ENCODE measurements at places on chromosomes 3 and 15.

DNA sequence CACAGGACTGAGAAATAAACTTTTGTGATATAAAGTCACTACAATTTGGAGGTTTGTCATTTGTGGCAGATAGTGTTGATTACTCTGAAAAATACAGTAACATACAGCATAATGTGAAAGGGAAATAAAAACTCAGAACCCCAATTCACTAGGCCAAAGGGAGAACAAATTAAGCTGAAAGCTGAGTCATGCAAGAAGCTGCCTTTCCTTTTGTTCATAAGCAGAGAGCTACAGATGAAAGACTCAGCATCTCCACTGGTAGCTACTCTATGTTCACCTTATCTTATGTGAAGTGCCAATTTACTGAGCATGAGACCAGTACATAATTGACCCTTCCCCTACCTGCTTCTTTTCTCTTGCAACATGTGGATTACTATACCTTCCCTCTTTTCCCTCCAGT lies 19.3 kb upstream of the SLTM start:
- DNase-seq: no peak

GRCh38 chr3:20935791-20936190 lies 749.8 kb upstream of the SGO1 start:
- DNase-seq: no peak

- DNase-seq: no peak
These were observed 231.6 kb upstream of the UBE2E2 start for GRCh38 chr3:22971497-22971896.

DNA sequence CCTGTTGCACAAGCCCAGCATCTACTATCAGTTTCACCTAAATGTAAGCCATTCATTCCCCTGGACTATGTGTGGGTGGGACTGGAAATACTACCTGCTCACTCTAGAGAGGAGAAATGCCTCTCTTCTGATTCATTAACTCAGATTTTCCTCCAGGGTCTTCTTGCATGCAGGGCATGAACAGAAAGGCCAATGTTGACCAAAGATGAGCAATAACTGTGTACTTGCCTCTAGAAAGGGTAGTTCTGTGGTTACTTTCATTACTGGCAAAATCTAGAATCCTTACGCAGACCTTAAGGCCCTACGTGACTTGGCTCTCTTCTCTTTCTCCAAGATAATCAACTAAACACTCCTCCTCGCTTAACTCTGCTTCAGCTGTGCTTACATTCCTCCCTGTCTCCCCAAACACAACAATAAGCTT lies 81.4 kb upstream of the PSMD6 start:
- no peak for DNase-seq

GRCh38 chr3:141051443-141052200 lies 475 bp downstream of the SPSB4 start:
- DNase-seq: no peak

DNA sequence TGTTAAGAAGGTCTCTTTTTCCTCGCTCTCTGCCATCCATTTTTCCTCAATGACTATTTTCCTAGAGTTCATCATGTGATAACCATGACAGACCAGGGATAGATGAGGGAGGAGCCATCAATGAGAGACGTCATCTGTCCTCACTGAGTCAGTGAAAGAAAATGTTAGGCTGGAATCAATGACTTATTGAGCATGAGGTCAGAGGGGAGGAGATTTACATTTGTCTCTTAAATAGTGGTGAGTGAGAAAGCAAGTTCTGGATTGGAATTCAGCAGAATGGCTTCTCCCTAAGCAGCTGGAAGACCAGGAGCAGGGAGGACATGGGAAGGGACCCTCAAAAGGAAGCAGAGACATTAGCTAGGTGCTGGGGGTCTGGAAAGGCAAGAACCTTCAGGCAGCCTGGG lies 28.2 kb upstream of the USP3 start:
- no peak for DNase-seq

- DNase-seq: peak; percentile 84
These were observed at the start of gene NCKIPSD for GRCh38 chr3:48685603-48686511. TSS of gene NCKIPSD (minus strand) at chr3:48685915. CDS start at chr3:48685807, 108 bp downstream.

DNA sequence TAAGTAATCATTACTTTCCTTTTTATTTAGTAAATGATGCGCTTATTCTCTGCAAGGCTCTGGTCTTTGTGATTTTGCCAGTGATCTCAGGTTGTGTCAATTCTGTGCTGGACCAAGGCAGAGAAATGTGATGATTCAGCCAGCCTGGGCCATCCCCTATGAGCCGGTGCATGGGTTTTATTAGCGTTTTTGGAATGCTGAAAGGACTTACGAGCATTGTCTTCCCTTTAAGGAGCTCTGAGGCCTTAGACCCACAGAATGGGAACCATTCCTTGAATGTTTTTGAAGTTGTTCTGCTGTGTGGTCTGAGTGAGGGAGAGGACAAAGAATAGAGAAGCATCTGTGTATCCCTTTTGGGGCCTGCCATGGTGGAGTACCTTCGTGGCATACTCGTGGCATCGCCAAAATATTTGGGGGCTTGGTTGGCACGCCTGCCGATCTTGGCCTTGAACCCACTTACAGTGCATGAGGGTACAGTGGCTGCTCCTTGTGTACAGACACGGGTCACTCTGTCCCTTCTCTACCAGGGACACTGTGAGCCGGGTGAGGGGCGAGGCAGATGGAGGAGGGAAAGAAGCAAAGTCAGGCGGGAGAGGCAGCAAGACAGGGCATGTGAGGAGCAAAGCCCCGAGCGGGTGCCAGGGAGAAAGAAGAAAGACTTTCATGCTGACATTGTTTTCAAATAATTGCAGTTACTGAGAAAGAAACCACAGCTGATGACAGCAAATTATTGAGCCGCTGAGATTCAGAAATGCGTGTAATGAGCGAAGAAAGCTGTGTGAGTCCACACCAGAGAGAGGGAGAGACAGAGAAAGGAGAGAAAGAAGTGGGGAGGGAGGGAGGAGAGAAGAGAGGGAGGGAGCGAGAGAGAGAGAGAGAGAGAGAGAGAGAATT lies 269.4 kb upstream of the RGMA start:
- DNase-seq: no peak

GRCh38 chr3:102195198-102195948 lies 239.4 kb upstream of the ZPLD1 start:
- DNase-seq: no peak

GRCh38 chr3:144167634-144168033 lies 196.0 kb downstream of the DIPK2A start:
- DNase-seq: no peak

DNA sequence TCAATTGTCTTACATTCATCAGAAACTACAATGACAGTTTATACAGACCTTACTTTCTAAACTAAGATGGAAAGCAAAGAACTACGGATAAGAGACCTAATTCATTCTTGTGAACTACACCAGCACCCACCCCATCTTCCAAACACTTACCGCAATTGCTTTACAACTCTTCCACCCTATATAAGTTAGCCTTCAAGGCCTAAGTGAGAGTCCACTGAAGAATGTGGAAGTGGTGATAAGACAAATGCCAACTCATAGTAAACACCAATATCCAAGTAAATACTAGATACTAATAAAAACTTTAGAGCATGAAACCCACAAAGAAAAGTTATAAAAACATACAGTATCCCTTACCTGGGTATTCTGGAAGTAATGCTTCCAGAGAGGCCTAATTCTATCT lies 13.6 kb downstream of the ARF4 start:
- no peak for DNase-seq

DNA sequence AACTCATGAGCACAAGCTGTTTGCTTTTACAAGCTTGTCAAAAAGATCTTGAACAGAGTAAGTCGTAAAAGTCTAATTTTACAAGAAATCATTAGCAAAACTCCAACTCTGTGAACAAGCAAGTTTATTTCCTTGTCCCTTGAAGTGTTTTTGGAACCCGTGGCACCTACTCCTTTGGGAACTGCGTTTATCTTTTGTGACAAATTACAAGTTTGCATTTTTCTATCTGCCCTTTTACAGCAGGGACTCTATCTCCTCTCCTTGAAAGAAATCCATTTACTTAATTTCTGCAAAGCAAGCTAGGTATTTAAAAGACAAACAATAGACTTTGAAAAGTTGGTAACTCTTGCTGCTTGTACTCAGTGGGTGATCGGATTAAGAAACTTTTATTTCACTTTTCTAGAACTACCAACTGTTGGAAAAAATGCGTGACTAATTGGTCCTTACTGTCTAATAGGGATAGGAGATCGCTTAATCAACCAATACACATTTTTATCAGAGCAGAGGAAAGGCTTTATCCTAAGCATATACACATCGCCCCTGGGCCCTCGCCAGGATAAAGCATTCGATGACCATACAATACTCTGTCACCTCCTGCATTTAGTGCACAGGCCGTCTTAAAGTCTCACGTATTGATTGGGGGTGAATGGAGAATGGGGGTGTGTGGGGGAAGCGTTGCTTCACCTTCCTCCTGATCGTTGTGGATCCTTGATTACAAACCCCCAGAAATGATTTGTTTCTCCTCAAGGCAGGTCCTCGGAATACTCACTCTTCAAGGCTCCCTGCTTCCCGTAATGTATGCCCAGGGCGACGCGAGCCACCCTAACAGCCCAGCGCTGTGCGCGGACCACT lies 1.7 kb downstream of the PRTG start:
- DNase-seq: no peak

DNA sequence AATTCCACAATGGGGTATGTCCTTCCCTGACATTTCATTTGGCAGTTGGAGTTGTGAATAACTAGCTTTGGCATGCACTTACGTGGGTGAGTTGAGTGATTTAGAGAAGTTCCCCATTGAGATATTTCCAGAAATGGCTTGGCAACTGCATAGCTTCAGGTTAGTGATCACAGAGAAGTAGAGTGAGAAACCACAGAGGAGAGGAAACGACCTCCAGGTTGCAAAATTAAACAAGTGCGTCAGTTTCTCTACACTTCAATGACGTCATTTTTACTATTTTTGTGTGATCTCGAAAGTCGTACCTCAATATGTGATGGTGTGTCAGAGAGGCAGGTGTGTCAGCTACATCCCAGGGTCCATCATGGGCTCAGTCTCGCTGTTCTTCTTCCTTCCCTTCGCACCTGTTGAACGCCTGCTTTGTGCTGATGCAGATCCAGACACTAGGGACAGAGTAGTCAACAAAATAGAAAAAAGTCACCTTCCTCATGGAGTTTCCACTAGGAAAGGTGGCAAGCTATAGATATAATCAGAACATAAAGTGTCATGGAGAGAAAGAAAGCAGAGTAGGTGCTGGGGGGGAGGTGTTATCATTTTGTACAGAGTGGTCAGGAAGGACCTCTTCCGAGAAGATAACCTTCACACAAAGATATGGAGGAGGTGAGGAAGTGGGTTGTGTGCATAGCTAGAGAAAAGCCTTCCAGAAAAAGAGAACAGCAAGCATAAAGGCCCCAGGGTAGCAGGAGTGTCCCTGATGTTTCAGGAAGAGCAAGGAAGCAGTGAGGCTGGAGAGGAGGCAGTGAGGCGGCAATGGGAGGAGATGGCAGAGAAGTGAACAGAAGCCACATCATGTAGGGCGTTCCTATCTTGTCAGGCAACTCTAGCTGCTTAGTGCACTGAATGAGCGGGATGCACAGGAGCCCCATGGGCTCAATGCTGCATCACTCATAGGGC lies 75.6 kb downstream of the MCTP2 start:
- no peak for DNase-seq

GRCh38 chr3:134064081-134064480 lies 34.4 kb upstream of the SLCO2A1 start:
- DNase-seq: no peak

DNA sequence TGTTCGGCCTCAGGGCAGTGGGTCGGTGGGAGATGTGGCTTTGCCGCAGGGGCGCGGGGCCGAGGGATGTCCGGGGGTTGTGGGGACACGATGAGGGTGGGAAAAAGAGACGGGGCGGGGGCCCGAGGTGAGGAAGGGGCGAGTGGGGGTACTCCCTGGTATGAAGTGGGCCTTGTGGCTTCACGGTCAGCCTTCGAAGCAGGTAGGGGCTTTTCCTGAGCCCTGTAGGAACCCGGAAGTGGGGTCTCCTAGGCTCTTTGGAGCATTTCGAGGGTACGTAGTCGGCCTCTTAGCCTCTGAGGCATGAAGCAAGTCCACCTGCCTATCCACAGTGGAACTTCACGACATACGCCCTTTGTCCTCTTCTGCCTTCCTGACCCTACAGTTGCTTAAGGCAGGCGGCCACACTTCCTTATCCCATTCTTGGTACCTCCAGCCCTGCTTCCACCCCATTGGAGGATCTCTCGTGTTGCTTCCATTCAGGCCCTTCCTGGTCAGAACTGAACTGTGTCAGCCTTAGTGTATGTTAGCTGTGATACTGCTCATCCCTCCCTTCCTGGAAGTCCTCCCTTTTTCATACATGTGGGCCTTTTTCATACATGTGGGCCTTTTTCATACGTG lies 389 bp downstream of the ARPC4 start:
- DNase-seq: no peak

GRCh38 chr15:20356444-20356910 lies 185.1 kb downstream of the GOLGA6L6 start:
- DNase-seq: peak; percentile 75

- DNase-seq: no peak
These were observed 44.2 kb upstream of the ATG7 start for GRCh38 chr3:11228041-11228440.

DNA sequence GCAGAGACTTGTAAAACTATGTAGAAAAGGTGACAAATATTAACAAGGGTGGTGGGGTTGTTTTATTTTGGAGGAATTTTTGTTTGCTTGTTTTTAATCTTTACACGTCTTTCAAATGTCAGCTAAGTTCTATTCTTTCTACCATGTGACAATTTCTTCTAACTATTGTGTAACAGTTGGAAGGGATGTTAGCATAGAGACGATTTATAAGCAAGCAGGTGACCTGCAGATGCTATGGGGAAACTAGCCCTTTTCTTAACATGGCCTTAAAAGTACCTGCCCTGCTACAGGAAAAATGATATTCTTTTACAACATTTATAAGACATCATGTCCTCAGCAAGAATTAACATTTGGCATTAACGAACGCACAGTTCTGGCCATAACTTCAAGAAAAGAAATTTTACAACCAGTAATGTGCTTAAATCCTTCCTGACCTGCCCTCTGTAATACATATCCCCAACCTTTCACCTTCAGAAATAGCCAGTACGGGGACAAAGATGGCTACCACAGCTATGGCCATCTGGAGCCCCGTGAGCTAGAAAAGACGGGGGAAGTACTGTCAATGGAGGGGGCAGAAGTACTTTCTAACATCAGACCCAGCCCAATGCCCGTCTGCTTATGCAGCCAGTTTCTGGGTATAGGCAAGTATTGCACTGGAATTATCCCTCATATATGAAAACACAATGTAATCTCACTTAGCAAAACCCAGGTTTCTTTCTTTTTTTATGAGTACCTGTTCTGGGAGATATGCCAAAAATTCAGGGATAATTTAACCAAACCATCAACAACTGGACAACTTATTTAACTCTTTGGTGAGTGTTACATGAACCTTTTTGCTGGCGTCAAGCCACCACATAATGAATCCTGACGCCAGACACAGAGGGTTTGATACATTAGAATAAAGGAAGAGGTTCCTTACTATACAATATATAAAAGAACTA lies 67.7 kb upstream of the NR2F2 start:
- DNase-seq: no peak

DNA sequence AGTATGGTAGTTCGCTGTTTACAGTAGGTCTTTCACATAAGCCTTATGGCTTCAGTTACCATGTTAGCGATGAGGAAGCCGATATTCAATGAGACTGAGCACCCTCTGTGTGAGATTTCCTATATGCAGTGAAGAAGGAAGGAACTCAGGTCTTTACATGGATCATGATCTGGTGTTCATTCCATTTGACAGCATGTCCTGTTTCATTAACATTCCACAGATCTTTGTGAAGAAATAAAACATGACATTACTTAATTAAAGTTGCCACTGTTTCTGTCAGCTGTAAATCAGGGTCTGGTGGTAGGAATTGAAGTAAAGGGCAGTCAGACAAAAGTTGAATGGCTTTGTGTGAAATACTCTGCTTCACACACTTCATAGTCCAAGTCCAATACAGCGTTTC lies 768.6 kb downstream of the ZPLD1 start:
- DNase-seq: no peak
